Activated CD4-positive, alpha-beta T cell treated with anti-CD3 and anti-CD28 coated beads, Interleukin-2, amount 50 U/mL, for 48 hours (primary cell): ENCODE measurements at places on chromosomes 12 and 14.

DNA sequence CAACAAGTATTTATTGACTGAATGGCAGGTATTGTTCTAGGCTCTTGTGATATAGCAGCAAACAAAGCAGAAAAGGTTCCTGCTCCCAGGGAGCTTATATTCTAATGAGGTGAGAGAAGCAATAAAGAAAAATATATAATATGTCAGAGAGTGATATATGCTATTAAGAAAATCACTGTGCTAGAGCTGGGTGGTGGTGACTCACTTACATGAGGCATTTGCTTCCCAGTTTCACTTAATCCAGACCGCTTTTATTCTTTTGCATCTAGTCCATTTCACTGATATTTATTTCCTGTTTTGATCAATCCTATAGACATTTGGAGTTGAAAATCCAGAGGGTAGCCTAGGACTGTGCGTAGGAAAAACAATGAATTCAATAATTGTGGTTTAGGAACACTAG lies 17.5 kb downstream of the TRHDE start:
- DNase-seq = no peak

GRCh38 chr12:99686142-99686541 lies 38.6 kb downstream of the GARIN6 start:
- DNase-seq = no peak

GRCh38 chr12:6724409-6724797 lies 557 bp downstream of the COPS7A start:
- peak; percentile 36 for DNase-seq

DNA sequence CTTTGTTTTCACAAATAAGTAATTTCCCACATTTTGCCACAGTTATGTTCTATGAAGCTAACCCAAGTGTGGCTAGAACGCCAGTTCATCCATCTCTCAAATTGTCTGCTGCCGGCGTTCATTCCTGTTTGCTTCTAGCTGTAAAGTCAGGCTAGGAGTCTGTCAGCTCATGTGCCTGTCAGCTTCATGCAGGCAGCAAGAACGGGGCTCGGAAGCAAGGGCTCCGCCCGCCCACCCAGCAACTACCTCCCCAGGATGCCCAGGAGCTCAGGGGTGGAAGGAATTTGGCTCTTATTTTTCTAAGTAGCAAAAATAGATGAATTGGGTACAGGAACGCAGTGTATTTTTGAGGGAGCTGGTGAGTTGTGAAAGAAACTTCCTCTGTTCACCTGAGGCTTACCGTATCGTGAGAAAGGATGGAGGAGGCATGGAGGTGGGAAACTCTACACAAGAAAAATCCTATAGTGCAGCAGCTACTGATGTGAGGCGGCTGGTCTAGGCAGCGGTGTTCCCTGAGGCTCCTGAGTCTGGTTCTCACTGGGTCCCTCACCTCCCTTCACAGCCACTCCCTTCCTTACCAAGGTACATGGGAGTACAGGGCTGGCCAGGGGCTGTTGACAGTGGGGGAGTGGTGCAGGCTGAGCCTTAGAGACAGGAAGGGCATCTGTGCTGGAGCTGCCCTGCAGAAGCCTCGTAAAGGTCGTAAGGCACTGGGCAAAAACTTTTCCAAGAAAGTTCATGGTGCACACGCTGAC lies 54.5 kb upstream of the AMN start:
- no peak for DNase-seq
